ENCODE measurements at places on chromosomes 4 and X.

DNA sequence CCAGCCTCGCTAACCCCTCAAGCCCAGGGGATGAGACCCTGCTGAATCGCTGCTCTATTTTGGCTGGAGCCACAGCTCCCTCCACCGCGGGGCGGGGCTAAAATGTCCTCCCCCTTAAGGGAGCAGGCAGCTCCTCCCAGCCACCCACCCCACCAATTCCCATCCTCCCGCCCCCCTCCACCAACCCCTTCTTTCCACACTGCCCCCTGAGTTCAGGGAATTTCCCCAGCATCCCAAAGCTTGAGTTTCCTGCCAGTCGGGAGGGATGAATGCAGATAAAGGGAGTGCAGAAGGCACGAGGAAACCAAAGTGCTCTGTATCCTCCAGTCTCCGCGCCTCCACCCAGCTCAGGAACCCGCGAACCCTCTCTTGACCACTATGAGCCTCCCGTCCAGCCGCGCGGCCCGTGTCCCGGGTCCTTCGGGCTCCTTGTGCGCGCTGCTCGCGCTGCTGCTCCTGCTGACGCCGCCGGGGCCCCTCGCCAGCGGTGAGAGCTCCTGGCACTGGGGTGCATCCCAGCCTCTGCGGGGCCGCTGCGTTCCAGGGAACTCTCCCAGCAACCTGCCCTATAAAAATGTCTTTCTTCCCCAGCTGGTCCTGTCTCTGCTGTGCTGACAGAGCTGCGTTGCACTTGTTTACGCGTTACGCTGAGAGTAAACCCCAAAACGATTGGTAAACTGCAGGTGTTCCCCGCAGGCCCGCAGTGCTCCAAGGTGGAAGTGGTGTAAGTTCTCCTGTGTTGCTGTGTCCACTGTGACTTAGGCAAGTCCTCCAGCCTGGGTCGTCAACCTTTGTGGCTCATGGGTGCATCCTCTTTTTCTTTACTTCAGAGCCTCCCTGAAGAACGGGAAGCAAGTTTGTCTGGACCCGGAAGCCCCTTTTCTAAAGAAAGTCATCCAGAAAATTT, at the start of gene CXCL6:
Gene CXCL6, plus strand, starts transcription at position 306 of the 907 bp plus-strand sequence. Its CDS starts 73 bp downstream, at position 379.
- no peak for DNase-seq

DNA sequence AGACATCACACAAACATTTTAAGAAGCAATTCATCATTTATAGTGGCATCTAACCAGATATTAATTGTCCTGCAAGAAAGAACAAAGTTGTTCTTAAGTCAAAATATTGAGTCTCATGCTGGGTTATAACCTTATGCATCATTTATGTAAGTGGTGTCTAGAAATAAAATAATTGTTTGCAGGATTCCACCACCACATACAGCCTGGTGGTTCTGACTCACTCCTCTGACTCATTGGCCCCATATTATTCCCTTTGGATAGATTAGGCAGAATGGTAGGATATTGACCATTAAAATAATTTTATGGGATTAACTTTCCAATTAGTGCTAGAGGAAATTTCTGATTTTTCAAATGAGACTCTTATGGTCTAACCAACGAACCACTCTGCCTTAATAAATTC, 384.5 kb downstream of the GRXCR1 start:
- DNase-seq = no peak

DNA sequence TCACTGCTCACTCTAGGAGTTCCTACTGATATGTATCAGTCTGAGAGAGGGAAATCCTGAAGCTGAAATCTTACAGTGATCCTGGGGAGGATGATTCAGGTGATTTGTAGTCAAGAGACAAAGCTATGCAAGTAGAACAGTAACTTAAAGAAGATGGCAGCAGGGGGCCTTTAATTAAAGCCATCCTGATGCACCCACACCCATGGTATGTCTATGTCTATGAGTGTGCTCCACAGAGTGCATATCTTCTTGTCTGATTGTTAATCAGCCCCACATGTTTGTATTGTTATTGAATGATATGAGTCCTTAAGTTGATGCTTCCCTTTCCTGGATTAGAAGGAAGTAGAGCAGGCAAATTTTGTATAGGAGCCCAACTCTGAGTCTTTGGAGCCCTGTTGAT, 78.8 kb downstream of the NHS start:
- DNase-seq = no peak

DNA sequence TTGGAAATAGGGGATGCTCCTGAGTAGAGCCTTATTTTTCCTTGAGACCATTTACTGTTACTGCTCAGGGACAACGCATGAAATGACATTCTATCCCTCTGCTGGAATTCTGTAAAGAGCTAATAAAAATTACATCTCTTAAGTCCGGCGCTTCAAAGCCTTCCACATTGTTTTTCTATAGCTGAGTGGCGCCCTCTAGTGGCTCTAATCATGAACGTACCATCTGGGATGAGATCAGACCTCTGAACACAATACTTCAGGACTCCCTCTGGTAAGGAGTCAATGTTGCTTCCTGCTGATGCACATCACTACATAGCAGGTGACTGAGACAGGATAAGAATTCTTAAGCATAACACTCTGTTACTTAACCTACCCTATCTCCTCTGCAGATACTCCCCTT, 6.0 kb downstream of the HMGN5 start:
- DNase-seq = no peak

- DNase-seq = no peak
Measured at GRCh38 chr4:105755375-105755774, 46.8 kb downstream of the GSTCD start.

GRCh38 chr4:152185786-152186550, 349.9 kb downstream of the FBXW7 start:
- DNase-seq = no peak

DNA sequence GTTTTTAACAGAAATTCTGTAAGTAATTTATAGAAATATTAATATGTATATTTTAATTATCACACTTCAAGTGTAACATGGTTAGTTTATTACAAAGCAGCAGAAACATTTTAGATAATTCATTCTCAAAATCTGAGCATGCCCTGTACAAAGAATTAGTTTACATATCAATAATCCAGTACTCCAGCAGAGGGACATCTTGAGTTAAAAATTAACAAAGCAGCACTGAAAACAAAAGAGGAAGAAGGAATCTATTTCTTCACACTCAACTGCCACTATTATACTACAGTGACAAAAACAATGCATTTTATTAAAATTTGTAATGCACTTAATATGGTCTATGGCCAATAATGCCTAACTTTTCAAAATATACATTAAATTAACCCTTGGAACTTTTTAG, 179.1 kb upstream of the KLHL4 start:
- no peak for DNase-seq

DNA sequence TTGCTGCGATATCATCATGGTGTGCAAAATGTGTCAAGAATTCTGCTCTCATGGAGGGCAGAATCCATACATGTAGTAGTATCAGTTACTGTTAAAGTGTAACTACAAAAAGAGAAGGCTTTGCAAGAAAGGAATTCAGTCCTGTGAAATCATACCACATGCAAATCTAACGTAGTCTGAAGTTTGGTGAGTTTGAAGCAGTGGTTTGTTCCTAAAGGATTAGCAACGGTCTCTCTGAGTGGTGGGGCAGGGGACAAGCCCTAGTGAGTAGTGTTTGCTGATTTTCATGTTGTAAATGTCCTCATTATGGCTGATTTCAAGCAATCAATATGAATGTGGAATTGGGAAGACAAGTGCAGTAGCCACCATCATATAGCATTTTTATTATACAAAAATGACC, 47.1 kb upstream of the CLNK start:
- DNase-seq = no peak

DNA sequence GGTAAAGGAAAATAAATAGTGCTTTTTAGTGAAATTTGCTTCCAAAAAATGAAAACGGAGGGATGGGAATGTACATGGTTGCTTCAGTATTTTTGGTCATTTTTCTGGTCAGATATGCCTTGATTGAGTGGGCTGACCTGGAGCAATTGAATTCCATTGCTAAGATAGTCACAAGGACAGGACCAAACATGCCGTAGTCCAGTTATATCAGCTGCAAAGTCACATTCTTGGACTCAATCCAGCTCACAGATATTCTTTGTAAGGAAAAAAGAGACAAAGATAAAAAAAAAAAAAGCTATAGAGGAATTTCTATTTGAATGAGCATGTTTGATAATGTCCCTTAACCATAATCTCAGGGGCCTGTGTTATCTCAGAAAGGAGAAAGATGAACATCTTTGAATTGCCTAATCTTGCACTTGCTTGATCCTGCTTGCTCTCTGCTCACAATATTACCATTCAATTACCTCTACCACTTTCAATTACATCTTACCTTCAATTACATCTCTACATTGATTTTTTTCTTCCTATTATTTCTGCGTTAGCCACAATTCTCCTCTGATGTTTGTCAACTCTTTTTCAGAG, 75.4 kb upstream of the PACRGL start:
- DNase-seq = no peak

DNA sequence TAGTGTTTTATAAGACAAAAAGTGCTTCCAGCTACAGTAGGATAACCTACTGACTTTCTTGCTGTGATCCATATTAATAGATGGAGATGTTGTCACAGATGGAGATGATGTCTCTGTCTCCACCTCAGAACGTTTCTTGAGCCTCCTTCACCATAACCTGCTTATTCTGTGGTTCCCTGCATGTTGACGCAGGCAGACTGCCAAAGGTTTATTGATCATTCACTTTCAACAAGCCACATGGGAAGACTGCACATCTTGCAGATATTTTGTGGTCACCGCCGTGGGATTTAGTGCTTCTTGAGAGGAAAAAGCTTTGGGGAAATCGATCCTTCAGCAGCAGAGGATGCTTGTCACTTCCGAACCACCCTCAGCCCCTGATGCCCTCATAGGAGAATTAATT, 943.0 kb upstream of the PRKX start:
- no peak for DNase-seq

- DNase-seq = no peak
Measured at GRCh38 chr4:145988628-145989027, 50.0 kb upstream of the ZNF827 start.

DNA sequence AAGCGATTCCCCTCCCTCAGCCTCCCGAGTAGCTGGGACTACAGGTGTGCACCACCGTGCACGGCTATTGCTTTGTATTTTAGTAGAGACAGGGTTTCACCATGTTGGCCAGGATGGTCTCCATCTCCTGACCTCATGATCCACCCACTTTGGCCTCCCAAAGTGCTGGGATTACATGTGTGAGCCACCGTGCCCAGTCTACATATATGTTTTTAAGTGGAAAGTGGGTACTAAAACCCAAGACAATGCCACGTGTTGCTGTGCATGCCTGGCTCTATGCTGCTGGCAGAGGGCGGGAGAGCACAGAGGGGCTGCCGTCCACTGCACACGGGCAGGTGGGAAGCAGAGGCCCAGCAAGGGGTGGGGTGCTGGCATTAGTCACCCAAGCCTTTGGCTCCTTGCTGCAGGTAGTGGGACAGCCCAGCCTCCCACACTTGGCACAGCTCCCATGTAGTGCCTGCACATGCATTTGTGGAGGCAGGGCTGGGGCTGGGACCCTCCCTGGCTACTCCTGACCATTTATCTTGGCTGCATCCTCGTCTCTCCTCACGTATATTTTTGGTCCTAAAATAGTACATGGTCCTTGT, 3.5 kb downstream of the EMD start:
- DNase-seq = no peak

GRCh38 chr4:104490770-104491480, 3.8 kb downstream of the CXXC4 start:
- DNase-seq = peak; percentile 17

GRCh38 chr4:128770807-128771206, 38.7 kb upstream of the JADE1 start:
- DNase-seq = no peak

GRCh38 chr4:74933562-74934015, 673 bp downstream of the PARM1 start:
- DNase-seq = no peak

GRCh38 chrX:14673236-14673635, 143.9 kb downstream of the GLRA2 start:
- DNase-seq = no peak

DNA sequence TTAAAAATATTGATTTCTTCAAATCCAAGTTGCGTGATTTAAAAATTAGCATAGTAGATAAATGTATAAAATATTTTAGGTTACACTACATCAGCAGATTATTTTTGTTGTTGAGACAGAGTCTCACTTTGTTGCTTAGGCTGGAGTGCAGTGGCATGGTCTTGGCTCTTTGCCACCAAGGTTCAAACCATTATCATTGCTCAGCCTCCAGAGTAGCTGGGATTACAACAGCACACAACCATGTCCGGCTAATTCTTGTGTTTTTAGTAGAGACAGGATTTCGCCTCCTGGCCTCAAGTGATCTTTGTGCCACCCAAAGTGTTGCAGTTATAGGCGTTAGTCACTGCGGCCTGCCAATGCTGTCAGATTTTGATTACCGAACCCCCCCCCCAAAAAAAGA, 1390.5 kb upstream of the TENM3 start:
- no peak for DNase-seq

- no peak for DNase-seq
Measured at GRCh38 chr4:69830560-69831269, 29.2 kb downstream of the SULT1E1 start.

GRCh38 chrX:40209951-40210617, 112.3 kb upstream of the BCOR start:
- DNase-seq = no peak

GRCh38 chr4:3766036-3766784, at the start of gene ADRA2C:
Gene ADRA2C, plus strand, starts transcription at chr4:3766385. Its CDS starts 222 bp downstream, at chr4:3766607.
- DNase-seq = no peak

- no peak for DNase-seq
Measured at GRCh38 chrX:130771648-130772047, 131.4 kb downstream of the ENOX2 start.

GRCh38 chrX:357035-357692, 29.5 kb downstream of the PPP2R3B start:
- DNase-seq = no peak

- no peak for DNase-seq
Measured at GRCh38 chr4:139530833-139531427, 25.1 kb downstream of the SETD7 start.

DNA sequence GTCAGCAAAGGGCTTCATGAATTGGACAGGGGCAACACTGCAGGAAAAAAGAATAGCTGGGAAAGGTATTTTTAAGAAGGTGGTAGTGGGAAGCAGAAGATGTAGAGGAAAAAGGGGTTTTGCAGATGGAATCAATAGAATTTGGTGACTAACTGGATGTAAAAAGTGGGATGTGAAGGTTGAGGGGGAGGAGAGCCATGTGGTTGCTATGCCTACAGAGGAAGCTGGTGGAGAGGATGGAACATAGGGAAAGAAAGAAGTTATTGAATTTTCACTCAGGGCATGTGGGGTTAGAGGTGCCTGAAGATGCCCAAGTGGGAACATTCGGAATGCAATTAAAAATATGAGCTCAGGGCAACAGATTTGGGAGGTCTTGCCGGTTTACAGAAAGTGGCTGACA, 33.0 kb downstream of the REELD1 start:
- no peak for DNase-seq

GRCh38 chrX:13386636-13387035, 66.8 kb upstream of the ATXN3L start:
- no peak for DNase-seq

GRCh38 chr4:188976644-188977115, 837.4 kb downstream of the TRIML1 start:
- no peak for DNase-seq

- no peak for DNase-seq
Measured at GRCh38 chr4:22021106-22021505, 72.5 kb upstream of the KCNIP4 start.

- no peak for DNase-seq
Measured at GRCh38 chr4:7158081-7158750, 34.1 kb upstream of the SORCS2 start.
